Aortic smooth muscle cell (primary cell): ENCODE measurements at places on chromosomes 13 and 19. TPM values are rescaled to one million over a fixed set of nuclear protein-coding genes. Genes with fewer than 3 reads are reported as not detected.

The SYNE4 gene
- 0.25 TPM in 1 of 2 replicates, not detected in the other for total RNA-seq

The CKM gene
- 0.06 TPM in 1 of 2 replicates, not detected in the other for total RNA-seq

The DUXA gene
- not detected in 2 replicates for total RNA-seq

The PRODH2 gene
- not detected in 2 replicates for total RNA-seq

The OR7D2 gene
- 0.06 TPM in 1 of 2 replicates, not detected in the other for total RNA-seq

The ZNF225 gene
- 7.1 and 7.8 TPM in 2 replicates for total RNA-seq

The RDH8 gene
- not detected in 2 replicates for total RNA-seq

The EFNA2 gene
- total RNA-seq = not detected in 2 replicates

The MEIOSIN gene
- not detected in 2 replicates for total RNA-seq

The TEX29 gene
- 0.12 TPM in 1 of 2 replicates, not detected in the other for total RNA-seq

The CHMP2A gene
- total RNA-seq = 187 and 216 TPM in 2 replicates

The CRTC1 gene
- total RNA-seq = 2.6 and 2.7 TPM in 2 replicates

The KCNJ14 gene
- total RNA-seq = 0.25 and 0.26 TPM in 2 replicates

The TNNT1 gene
- 1.2 and 1.7 TPM in 2 replicates for total RNA-seq

The GPR4 gene
- 0.40 and 0.99 TPM in 2 replicates for total RNA-seq

The PLK5 gene
- not detected in 2 replicates for total RNA-seq

The ZNF28 gene
- 12.2 and 16.2 TPM in 2 replicates for total RNA-seq

The FCER2 gene
- not detected in 2 replicates for total RNA-seq

The PAF1 gene
- 44.8 and 65.8 TPM in 2 replicates for total RNA-seq

The VSTM2B gene
- total RNA-seq = not detected in 2 replicates

The SPACA4 gene
- total RNA-seq = not detected in 2 replicates

The FFAR1 gene
- total RNA-seq = not detected in 2 replicates

The PLVAP gene
- 0.31 and 0.92 TPM in 2 replicates for total RNA-seq
